GM12878 (cell line): ENCODE measurements at places on chromosomes 3 and 15. TPM values are rescaled to one million over a fixed set of nuclear protein-coding genes. Genes with fewer than 3 reads are reported as not detected.

DNA sequence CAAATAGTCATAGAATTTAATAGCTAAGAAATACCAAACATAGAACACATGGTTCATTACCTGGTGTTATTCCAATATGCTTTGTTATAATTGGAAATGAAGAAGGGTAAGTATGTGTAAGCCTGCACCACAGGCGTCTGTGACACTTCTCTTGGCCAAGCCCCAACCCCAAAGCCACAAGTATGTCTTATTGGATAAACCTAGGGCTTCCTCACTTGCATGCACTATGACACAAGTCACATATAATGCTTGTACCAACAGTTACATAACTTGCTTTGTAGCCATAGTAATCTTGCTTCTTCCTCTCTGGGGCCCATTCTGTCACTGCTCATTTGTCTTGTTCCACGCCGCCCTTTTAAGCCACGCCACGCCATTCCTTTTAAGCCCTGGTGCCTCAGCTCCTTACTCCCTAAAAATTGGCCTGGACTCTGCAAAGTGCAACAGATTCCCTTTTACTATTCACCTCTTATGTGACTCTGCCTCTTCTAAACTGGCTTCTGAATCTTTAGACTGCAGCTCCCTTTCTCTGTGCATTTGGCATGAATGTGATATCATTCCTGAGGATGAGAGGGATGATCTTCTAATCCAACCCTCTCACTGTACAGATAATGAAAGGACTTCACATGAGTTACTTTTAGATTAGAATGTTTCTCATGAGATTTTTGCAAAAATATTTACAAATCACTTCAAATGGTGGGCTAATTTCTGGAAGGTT is 48.1 kb upstream of the EPHA3 start:
- H3K27ac ChIP-seq: no peak overlapping the region
- DNase-seq: no peak
- no peaks in the 10 kb centered on the region for H3K36me3 ChIP-seq
- no peak overlapping the region for H3K4me3 ChIP-seq

Gene AADACL2
- not detected in 2 replicates for total RNA-seq

DNA sequence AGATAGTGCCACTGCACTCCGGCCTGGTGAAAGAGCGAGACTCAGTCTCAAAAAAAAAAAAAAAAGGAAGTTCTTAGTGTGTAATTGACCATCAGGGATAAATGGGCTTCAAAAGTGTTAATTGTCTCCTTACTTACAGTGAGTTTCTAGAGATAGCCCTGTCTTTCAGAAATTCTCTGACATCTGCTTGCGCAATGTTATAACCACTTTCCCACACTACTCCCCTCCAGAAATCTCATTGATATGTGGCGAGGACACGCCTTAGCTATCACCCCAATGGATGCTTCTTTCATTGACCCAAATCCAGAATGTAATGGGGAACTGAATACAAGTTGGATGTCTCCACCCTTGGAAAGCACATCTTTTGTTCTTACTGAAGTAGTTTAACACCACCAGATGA is 70.9 kb downstream of the GMPS start:
- H3K27me3 ChIP-seq: no peaks in the 10 kb centered on the region
- H3K36me3 ChIP-seq: peaks cover 9% of the 10 kb centered on the region
- H3K4me1 ChIP-seq: no peaks in the 10 kb centered on the region
- no peak overlapping the region for H3K4me3 ChIP-seq
- DNase-seq: no peak

Gene MYZAP
- total RNA-seq: not detected in 2 replicates

DNA sequence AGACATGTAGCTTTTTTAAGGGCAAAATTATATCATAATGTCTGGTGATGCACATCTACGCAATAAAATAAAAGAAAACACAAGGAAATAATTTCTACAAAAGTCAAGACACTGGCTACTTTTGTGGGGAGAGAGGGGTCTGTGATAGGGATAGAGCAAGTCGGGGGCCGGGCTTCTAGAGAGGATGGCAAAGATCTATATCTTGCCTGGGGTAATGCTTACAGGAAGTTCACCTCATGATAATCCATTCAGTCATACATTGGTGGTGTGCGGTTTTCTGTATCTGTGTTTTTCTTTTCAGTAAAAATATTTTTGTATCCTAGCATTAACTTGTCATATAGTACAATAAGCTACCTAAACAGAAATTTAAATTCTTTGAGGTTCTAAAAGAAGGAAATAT is 178.8 kb downstream of the ARRDC4 start:
- no peaks in the 10 kb centered on the region for H3K4me1 ChIP-seq
- H3K36me3 ChIP-seq: no peaks in the 10 kb centered on the region

- H3K27me3 ChIP-seq: no peaks in the 10 kb centered on the region
- DNase-seq: no peak
- H3K27ac ChIP-seq: no peak overlapping the region
- no peak overlapping the region for H3K4me3 ChIP-seq
These were observed 392.6 kb upstream of the CBLB start for GRCh38 chr3:106261396-106261795.

DNA sequence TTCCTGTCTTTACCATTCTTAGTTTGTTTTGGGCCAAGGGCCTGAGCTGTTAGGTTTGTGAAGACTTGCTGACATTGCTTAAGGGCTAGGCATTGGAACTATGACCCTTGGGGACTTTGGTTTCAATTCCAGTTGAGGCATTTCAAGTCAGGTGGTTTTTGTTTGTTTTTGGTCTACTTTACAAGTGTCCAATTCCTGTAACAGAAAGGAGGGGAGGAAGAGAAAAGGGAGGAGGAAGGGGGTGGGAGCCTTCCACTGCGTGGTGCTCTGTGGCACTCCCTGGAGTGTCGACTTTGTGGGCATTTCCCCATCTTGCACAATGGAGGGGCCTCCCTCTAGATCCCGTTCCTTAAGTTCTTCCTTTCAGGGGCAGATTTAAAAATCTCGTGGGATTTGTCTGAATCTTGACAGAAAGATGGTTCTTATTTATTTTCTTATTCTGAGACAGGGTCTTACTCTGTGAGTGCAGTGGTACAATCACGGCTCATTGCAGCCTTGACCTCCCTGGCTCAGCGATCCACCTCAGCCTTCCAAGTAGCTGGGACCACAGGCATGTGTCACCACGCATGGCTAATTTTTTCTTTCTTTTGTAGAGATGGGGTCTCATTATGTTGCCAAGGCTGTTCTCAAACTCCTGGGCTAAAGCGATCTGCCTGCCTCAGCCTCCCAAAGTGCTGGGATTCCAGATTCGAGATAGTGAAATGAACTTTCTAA is 59.5 kb upstream of the RYK start:
- H3K4me3 ChIP-seq: no peak overlapping the region
- no peaks in the 10 kb centered on the region for H3K4me1 ChIP-seq
- H3K27ac ChIP-seq: no peak overlapping the region

DNA sequence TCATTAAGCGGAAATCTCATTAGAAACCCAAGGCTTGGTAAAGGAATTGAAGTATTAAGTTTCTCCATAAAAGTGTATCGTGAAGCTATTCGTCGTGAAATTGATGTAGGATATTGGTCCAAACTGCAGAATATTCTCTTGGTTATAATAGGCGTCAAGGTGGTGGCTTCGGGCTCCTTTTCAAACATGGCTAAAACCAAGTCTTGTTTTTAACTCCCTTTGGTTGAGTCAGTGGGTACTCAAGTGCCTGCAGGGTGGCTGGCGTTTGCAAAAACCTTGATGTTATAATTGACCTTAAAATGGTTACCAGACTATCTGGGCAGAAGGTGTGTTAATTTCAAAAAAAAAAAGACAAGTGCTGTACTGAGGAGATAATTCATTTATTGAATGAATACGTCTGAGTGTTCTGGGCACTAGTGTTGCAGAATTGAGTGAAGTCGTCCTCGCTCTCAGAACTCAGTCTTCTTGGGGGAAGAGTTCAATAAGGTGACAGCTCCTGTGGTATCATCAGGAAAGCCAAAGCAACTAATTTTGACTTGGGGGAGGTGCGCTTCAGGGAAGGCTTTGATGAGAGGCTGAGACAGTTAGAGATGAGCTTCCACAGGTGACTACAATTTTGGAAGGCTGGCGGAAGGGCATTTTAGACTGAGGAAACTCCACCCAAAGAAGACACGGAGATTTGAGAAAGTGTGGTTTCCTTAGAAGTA is 1.5 kb downstream of the UBE2Q2 start:
- no peaks in the 10 kb centered on the region for H3K27me3 ChIP-seq
- no peaks in the 10 kb centered on the region for H3K36me3 ChIP-seq
- peak overlapping the region; percentile 93 for H3K4me3 ChIP-seq
- H3K4me1 ChIP-seq: peaks cover 10% of the 10 kb centered on the region
- 0 out of 2 replicates have a peak overlapping the region, but pooled peaks have one; percentile 63 for H3K27ac ChIP-seq

DNA sequence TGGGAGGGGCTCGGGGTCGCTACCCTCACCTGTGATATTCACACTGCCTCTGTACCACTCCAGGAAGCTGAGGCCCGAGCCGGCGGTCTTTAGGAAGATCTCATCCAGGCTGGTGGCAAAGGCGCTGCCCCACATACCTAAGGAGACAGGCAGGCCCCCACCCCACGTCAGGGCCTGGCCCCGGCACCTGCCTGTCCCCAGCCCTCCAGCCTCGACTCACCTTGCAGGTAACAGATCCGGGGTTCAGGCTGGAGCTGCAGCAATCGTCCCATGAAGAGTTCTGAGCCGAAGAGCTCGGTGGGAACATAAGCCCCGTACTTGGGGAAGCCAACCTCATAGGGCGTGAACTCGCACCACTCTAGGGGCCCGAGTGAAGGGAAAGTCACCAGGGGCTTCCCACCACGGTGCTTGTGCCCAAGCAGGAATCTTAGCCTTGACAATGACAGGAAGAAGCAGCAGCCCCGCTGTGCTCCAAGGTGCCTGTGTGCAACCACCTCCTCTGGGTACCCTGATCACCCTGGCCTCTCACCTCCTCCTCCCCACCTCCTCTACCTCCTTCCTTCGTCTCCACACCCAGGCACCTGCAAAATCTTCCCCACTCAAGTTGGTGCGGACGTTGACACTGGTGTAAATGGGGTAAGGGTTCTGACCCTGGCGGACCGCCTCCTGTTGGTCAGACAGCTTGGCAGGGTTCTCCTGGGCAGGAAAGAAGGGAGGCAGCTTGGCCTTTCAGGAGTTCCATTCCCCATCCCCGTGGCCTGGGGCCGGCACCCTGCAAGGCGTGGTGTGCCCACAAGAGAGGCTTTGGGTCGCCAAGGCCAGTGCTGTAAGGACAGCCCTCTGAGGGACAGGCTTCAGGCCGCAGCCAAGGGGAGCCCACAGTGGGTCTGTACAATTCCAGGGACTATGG is 10.6 kb downstream of the PLA2G4F start:
- H3K36me3 ChIP-seq: no peaks in the 10 kb centered on the region
- H3K4me1 ChIP-seq: no peaks in the 10 kb centered on the region
- H3K4me3 ChIP-seq: no peak overlapping the region
- H3K27ac ChIP-seq: no peak overlapping the region
- no peaks in the 10 kb centered on the region; the same call in 1 of the 2 replicates for H3K27me3 ChIP-seq
- no peak for DNase-seq

- peaks cover 4% of the 10 kb centered on the region for H3K36me3 ChIP-seq
- no peaks in the 10 kb centered on the region; the same call in 1 of the 2 replicates for H3K4me1 ChIP-seq
- DNase-seq: no peak
- no peak overlapping the region for H3K27ac ChIP-seq
- H3K4me3 ChIP-seq: no peak overlapping the region
These were observed 20.6 kb downstream of the DCUN1D1 start for GRCh38 chr3:182959474-182960350.

DNA sequence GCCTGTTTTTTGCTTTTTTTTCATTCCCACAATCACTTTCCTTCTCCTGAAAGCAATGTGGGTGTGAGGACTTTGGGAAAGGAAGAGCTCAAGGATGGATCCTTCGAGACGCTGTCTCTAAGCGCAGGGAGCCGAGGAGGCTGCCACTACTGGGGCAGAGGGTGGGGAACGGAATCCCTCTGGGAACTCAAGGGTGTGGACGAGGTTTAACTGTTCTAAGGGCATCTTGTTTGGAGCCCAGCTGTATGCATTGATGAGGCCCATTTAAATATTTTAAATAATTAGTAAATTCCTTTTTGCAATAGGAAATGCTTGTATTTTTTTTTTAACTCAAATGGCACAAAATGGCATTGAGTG is 124.4 kb upstream of the MEF2A start:
- no peak overlapping the region for H3K27ac ChIP-seq
- H3K4me1 ChIP-seq: peaks cover 4% of the 10 kb centered on the region
- no peaks in the 10 kb centered on the region for H3K27me3 ChIP-seq
- no peak for DNase-seq

- DNase-seq: no peak
- no peak overlapping the region for H3K27ac ChIP-seq
- H3K36me3 ChIP-seq: no peaks in the 10 kb centered on the region
- H3K27me3 ChIP-seq: no peaks in the 10 kb centered on the region; the same call in 1 of the 2 replicates
- H3K4me3 ChIP-seq: no peak overlapping the region
These were observed 33.0 kb upstream of the CDCP1 start for GRCh38 chr3:45179163-45179562.

DNA sequence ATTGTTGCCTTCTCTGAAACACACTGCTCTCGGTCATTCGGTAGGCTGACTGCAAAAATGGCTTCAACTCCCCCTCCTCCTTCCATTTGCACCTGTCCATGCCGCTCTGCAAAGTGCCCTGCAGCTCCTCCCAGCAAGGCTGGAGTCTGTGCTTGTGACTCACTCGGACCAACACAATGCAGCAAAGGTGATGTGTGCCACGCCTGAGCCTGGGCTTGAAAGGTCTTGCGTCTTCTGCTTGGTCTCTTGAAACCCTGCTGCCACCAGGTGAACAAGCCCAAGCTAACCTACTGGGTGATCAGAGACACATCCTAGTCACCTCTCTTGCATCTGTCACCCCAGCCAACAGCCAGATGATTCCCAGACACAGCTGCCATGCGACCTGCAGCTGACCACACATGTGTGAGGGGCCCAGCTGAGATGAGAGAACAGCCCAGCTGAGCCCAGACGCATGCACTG is 71.1 kb downstream of the MGLL start:
- DNase-seq: no peak
- H3K27ac ChIP-seq: peak overlapping the region; percentile 99
- H3K4me1 ChIP-seq: peaks cover 77% of the 10 kb centered on the region
- peaks cover 8% of the 10 kb centered on the region for H3K36me3 ChIP-seq

DNA sequence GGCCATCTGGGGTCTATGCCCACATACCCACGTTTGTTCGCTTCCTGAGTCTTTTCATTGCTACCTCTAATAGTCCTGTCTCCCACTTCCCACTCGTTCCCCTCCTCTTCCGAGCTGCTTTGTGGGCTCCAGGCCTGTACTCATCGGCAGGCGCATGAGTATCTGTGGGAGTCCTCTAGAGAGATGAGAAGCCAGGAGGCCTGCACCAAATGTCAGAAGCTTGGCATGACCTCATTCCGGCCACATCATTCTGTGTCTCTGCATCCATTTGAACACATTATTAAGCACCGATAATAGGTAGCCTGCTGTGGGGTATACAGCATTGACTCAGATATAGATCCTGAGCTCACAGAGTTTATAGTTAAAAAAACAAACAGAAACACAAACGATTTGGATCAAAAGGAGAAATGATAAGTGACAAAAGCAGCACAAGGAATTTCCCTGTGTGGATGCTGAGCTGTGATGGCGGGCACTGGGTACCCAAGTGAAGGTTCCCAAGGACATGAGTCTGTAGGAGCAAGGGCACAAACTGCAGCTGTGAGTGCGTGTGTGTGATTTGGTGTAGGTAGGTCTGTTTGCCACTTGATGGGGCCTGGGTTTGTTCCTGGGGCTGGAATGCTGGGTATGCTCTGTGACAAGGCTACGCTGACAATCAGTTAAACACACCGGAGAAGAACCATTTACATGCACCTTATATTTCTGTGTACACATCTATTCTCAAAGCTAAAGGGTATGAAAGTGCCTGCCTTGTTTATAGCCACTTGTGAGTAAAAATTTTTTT is 35.9 kb downstream of the NR1I2 start:
- H3K36me3 ChIP-seq: no peaks in the 10 kb centered on the region; the same call in 1 of the 2 replicates
- no peaks in the 10 kb centered on the region for H3K4me1 ChIP-seq
- H3K4me3 ChIP-seq: no peak overlapping the region
- H3K27me3 ChIP-seq: no peaks in the 10 kb centered on the region

GRCh38 chr15:59243622-59244021 is 37.0 kb downstream of the LDHAL6B start:
- H3K36me3 ChIP-seq: peaks cover 3% of the 10 kb centered on the region; the same call in 1 of the 2 replicates
- H3K4me1 ChIP-seq: peaks cover 29% of the 10 kb centered on the region
- no peak for DNase-seq
- H3K27ac ChIP-seq: peak overlapping the region; percentile 64
- H3K27me3 ChIP-seq: no peaks in the 10 kb centered on the region
